Uterus (tissue), 4 donors: ENCODE measurements at places on chromosomes 1 and 21. TPM values are rescaled to one million over a fixed set of nuclear protein-coding genes. Genes with fewer than 3 reads are reported as not detected.

The EPHA10 gene
- total RNA-seq, result 0.67 TPM

The ACOT11 gene
- total RNA-seq, result 2.4 TPM

The KLHDC7A gene
- 1.4 TPM for total RNA-seq

The KNCN gene
- total RNA-seq, result not detected

The SRGAP2B gene
- total RNA-seq, result 19.7 TPM

The CRABP2 gene
- total RNA-seq, result not detected
